ENCODE measurements at places on chromosomes 7 and 10. TPM values are rescaled to one million over a fixed set of nuclear protein-coding genes. Genes with fewer than 3 reads are reported as not detected.

NACAD gene
- total RNA-seq, result 0.54 TPM

EPO gene
- not detected for total RNA-seq

MKX gene
- total RNA-seq, result 3.6 TPM

DNA sequence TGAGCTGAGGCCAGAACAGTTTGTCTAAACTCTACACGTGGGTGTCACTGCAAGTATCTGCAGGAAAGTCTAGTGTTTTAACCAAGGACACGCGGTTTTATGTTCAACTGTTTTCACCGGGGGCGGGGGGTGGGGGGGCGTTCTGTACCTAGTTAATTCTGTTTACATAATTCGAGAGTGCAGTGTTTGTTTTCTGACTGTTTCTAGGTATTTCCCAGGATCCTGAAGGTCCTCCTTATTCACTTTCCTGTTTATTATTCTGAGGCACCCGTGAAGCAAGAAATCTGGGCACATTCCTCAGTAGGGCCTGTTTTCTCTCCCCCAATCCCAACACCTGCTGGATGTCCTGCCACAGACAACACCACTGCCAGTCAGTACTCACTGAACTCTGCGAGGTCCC, 7.6 kb downstream of the LOXL4 start:
- DNase-seq, result no peak

DNA sequence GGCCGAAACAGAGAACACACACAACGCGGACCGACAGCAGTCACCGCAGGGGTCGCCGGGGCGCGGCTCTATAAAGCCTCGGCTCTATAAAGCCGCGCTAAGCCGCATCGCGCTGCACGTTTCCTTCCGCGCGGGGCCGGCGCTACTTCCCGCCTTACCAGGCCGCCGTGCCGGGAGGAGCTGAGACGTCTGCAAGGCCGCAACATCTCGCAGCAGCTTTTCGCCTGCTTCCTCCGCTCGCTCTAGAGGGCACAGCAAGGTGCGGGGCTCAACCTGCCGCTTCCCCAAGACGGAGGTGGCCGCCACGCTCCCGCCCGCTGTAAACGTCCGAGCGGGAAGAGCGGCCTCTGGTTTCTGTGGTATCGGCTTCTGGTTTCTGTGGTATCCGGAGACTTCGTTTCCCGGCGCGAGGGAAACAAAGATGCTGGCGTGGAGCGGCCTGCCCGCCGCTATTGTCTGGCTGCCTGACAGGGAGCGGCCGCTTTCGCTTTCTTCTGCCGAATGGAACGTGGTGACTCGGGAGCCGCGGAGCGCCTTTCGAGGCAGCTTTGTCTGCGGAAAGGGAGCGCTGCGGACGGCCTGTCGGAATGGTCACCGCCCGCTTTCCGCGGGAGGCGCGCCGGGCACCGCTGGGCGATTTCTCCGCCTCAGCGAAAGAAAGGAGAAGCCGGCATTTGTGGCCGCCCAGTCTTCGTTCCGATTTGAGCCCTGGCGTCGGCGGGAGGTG, 91.8 kb downstream of the SPAG6 start:
- peak; percentile 87 for DNase-seq

Measured in thyroid gland (tissue), 4 donors.